Breast epithelium (tissue), 4 donors: ENCODE measurements at places on chromosomes 3 and 15.

DNA sequence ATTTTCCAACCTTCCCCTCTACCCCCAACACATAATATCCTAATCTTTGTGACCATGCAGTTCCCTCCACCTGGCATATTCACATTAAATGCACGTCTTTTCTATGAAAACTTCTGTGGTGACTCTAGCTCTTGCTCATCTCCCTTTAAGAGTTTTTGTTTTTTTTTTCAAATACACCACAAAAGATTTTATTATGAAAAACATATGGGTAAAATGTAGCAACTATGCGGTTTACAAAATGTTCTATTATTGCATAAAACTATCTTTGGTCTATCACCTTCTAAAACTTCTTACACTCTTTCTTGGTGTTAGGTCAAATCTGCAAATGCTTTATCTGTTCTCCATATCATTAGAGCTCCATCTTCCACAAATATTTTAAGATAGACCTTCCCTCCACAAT, 38.6 kb upstream of the ADGRG7 start:
- no peak for DNase-seq

DNA sequence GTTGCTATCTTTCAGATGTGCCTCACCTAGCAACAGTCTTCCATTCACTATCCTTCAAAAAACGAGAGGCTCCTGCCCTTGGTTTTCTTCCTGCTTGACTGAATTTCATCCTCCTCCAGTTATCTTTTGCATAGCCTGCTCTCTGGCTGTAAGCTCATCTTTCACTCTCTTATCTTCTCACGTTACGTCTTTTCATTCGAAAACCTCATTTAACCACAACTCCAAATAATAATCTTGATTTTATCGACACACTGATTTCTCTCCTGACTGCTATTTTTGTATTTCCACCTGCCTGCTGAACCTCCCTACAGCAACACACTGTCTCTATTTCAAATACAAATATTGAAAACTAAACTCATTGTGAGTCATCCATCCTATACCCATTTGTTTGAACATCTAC, 230.7 kb upstream of the TMC3 start:
- no peak for DNase-seq

DNA sequence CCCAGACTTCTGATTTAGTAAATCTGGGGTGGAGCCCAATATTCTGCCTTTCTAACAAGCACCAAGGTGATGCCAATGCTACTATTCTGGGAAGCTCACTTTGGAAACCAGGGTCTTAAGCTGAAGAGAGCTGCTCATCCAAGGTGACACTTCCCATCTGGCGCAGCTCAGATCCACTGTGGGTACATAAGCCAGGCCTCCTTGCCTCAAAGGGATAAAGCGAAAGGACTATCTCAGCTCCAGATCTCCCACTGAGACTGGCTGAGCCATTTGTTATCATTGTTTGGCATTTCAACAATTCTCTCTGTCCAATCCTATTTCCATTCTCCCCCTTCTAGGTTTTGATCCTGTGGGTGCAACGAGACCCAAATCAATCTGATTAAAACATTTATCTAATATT, 323.8 kb downstream of the GBE1 start:
- no peak for DNase-seq

- no peak for DNase-seq
Observed at GRCh38 chr15:78316283-78317083, 17.1 kb upstream of the SKIC8 start.

- DNase-seq: no peak
Observed at GRCh38 chr3:123658852-123659206, 74.0 kb upstream of the HACD2 start.

GRCh38 chr3:61158667-61159066, 92.6 kb downstream of the FHIT start:
- DNase-seq: no peak

- DNase-seq: no peak
Observed at GRCh38 chr3:55558316-55558715, 71.2 kb upstream of the WNT5A start.

DNA sequence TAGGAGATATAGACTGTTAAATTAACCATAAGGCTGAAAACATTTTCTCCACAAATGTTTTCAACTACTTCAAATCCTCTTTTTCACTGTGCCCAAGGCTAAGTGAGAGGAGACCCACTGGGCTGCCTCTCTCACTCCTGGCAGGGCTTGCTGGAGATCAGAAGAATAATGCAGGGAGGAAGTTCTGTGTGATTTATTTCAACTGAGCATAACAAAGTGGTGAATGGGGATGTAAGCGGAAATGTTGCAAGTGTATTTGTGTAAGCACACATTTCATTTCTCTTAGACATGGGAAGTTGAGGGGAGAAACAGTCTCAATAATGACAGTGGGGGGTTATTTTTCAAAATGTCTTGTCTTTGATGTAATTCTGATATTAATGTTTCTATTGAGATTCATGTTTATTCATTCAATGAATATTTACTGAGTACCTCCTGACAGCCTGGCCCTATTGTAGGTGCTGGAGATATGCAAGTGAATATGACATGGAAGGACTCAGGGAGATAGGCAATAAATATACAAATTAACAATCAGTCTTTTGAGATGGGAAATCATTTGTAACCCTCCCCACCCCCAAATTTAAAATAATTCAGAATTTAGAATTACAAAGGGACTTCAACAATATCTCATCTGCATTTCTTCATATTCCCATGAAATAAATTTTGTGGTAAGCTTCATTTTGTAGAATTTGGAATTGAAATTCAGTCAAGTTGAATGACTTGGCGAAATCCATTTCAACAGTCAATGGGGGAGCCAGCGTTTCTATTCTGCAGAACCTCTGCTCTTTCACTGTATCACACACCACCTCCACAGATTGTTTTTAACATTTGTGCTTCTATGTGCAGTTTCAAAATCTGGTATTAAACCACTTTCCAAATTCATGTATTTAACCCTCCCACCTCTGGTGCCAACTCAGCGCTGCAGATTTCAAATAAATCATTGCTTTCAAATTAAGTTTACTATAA, 247.2 kb downstream of the SLC9A9 start:
- DNase-seq: no peak

DNA sequence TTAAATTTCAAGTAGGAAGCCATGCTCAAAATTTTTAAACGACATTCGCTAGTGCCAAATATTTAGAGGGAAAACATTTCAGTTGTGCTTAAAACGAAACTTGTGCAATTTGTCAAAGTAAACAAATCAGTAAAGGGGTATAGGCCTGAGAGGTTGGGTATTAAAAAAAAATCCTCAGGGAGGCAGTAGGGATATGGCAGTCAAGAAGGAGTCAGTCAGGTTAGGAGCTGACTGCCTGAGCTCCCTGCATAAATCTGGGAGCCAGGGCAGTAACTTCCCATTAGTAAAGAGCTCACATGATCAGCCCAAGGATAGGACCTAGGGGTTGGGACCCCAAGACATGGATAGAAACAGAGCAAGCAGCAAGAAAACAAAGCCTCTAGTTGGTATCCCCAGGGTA, 120.7 kb upstream of the STAC start:
- DNase-seq: no peak

- no peak for DNase-seq
Observed at GRCh38 chr3:15081960-15082664, 16.8 kb downstream of the RBSN start.

DNA sequence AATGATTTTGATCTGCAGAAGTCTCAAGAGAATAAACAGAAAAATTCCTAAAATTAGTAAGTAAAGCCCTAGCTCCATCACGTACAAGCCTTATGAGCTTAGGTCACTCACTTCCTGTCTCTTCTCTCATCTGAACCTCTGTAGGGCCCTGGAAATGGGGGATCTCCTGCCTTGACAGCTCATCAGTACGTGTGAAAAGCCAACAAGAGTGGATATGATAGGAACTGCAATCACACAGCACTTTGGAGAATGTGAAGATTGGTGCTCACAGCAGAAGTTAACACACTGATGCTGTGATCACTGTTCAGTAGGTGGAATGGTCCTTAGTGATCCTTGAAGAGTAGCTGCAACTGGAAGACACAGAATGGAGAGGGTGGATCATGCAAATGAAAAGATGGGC, 27.8 kb upstream of the ALDH1L1 start:
- no peak for DNase-seq

DNA sequence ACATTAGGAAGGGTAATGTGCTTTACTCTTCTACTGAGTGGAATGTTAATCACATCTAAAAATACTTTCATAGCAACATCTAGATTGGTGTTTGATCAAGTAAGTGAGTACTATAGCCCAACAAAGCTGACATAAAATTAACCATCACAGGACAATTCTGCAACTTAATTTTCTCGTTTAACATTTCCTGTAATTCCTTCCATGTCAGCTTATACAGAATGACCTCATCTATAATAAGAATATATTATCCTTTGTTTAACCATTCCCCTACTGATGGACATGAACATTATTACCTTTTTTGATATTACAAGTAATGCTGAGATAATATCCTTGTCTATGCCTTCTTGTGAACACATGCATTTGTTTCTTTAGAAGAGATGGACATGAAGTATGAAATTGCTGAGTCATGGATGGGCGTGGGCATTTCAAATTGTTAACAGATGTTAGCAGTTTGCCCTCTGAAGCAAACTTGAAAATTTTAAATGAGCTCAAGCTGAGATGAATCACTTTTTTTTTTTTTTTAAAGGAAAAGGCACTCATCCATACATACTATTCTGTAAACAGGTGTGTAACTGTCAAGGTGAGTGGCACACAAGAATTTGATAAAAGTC, 85.1 kb downstream of the OXNAD1 start:
- no peak for DNase-seq

DNA sequence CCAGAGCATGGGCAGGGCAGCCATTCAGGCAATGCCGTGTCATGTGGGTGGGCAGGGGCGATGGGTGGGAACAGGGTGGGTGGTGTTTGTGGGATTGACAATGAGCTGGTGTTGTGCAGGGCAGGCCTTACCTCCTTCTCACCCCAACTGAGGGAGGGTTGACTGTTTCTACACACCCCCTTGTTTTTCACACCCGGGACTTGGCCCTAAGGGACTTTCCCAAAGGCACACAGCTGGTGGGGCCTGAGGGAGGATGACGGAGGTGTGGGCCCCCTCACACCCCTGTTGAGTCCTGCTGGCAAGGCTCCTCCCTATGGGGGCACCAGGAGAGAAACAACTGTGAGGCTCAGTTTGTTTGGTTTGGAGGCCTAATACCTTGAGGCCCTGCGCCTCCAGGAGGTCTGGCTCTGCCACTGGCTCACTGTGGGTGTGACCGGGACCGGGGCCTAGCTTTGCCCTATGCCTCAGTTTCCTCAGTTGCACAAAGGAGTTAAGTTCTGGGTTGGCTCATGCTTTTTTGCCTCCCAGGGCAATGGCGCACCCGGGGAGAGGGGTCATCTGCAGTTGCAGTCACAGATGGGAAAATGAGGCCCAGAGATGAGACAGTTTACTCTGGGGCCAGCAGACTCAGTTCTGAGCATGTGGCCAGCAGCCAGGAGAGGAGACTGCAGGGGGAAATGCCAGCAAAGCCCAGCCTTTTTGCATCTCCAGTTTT, 5.1 kb upstream of the DNAH1 start:
- no peak for DNase-seq

- DNase-seq: no peak
Observed at GRCh38 chr3:160538895-160539294, 26.5 kb downstream of the KPNA4 start.

DNA sequence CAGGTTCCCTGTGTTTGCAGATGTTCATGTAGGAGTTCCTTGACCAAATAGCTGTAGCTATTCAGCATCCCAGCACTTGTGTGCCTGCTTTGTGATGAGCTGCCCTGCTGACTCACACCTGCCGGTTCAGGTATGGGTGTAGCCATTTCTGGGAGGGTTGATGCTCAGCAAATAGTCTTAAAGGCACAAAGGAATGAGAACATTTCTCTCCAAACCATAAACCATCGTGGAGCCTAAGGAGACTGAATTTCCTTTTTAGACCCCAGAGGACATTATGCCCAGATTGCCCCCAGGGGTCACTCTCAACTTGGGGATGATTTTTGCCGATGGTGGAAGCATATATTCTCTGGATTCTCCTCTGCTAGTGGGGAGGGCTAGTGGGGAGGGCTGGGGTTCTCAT, 80.6 kb downstream of the ADAMTSL3 start:
- DNase-seq: no peak

DNA sequence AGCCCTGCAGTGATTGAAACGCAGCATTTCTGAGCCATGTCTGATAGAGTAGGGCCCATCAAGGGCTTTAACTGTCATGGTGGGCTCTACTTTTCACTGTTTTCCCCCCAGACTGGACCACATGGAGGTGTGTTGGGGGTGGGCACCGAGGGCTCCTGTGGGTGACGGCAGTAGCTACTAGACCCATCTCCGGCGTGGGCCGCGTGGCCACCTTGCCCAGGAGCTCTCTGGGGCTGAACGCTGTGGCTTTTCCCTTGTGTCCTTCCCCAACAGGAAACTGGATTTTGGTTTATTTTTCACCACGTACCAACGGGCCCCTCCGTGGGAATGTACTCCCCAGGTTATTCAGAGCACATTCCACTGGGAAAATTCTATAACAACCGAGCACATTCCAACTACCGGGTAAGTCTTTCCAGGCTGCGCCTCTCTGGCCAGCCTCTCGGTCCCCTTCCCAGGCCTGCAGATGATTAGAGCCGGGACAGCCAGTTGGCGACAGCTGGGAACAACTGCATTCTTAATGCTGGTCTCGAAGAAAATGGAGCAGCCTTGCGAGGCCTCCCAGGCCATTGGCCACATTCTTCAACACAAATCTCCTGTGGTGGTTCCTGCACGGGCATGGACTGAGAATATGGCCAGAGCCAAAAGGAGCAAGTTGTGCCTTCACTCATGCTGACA, 67.7 kb downstream of the MESD start:
- no peak for DNase-seq

- DNase-seq: no peak
Observed at GRCh38 chr15:31585240-31585639, 258.6 kb downstream of the KLF13 start.

GRCh38 chr3:195076981-195077610, 193.9 kb downstream of the XXYLT1 start:
- no peak for DNase-seq

DNA sequence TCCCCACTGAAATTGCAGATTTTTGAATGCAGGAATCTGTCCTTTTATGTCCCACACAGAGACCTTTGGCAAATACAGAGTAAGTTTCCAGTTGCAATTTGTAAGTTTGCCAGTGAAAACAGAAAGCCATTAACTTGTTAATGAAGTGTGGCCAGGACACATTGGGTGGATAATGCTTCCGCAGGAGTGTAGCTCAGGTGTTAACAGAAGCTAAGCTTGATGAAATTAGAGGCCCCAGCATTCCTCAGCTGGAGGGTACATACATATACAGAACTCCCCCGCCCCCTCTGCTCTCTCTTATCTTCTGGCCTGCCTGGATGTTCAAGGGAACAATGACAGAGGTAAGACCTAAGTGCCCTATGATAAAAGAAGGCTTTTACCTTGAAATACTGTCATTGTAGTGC, 8.1 kb upstream of the LRRC2 start:
- DNase-seq: no peak
